SJCRH30 (cell line): ENCODE measurements at places on chromosomes 2 and 18. TPM values are rescaled to one million over a fixed set of nuclear protein-coding genes. Genes with fewer than 3 reads are reported as not detected.

The UCN gene
- 0.32 and 1.6 TPM in 2 replicates for total RNA-seq

GRCh38 chr2:9613291-9613690, 17.5 kb downstream of the YWHAQ start:
- no peaks in the 10 kb centered on the region for H3K27me3 ChIP-seq
- no peak overlapping the region for H3K27ac ChIP-seq
- peaks cover 14% of the 10 kb centered on the region for H3K4me1 ChIP-seq
- H3K36me3 ChIP-seq, result peaks cover 38% of the 10 kb centered on the region

GRCh38 chr2:64582774-64583340, 58.7 kb downstream of the AFTPH start:
- no peaks in the 10 kb centered on the region for H3K27me3 ChIP-seq
- no peaks in the 10 kb centered on the region for H3K4me1 ChIP-seq
- H3K4me3 ChIP-seq, result no peak overlapping the region
- no peak for DNase-seq
- H3K27ac ChIP-seq, result no peak overlapping the region

DNA sequence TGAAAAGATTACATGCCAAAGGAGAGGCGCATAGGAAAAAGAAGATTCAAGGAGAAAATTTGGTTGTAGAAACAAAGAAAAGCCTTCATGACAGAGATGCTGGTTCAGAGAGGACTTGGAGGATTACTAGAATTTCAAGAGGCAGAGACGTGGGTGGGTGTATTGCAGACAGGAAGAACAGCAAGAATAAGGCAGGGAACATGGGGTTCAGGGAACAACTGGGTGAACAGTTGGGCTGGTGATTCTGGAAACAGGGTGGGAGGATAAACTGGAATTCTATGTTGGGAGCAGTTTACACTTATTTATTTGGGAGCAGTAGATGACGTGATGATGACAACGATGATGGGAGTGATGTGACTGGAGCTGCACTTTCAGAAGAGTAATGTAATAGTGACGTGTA, 18.4 kb upstream of the GMCL1 start:
- 0 out of 2 replicates have a peak, but pooled peaks cover 3% of the 10 kb centered on the region for H3K27me3 ChIP-seq
- no peaks in the 10 kb centered on the region for H3K36me3 ChIP-seq
- DNase-seq, result no peak
- no peak overlapping the region for H3K4me3 ChIP-seq
- no peak overlapping the region for H3K27ac ChIP-seq

DNA sequence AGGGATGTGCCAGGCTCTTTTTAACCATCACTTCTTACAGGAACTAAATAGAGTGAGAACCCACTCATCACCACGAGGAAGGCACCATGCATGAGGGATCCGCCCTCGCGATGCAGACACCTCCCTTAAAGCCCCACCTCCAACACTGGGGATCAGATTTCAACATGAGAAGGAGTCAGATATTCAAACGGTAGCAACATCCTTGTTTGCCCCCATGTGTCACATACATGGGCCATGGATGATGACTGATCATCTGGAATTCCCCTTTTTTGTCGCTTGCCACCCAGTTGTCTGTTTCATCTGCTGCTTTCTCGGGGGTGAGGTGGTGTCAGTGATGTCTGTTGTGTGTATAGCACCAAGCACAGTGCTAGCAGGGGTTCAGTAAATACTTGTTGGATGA, 57.9 kb downstream of the NCK2 start:
- no peak for DNase-seq
- no peaks in the 10 kb centered on the region for H3K27me3 ChIP-seq
- no peak overlapping the region for H3K27ac ChIP-seq
- H3K36me3 ChIP-seq, result no peaks in the 10 kb centered on the region
- H3K4me3 ChIP-seq, result no peak overlapping the region

- 0 out of 2 replicates have a peak, but pooled peaks cover 3% of the 10 kb centered on the region for H3K36me3 ChIP-seq
- H3K27ac ChIP-seq, result no peak overlapping the region
- DNase-seq, result peak; percentile 36
- H3K27me3 ChIP-seq, result no peaks in the 10 kb centered on the region
- no peak overlapping the region for H3K4me3 ChIP-seq
These were observed 151.6 kb downstream of the DTNB start for GRCh38 chr2:25521665-25522387.

The CDKL4 gene
- 0.12 and 0.25 TPM in 2 replicates for total RNA-seq

- H3K4me3 ChIP-seq, result no peak overlapping the region
- H3K27me3 ChIP-seq, result no peaks in the 10 kb centered on the region
- 0 out of 2 replicates have a peak, but pooled peaks cover 9% of the 10 kb centered on the region for H3K36me3 ChIP-seq
- DNase-seq, result no peak
- peaks cover 9% of the 10 kb centered on the region for H3K4me1 ChIP-seq
- no peak overlapping the region for H3K27ac ChIP-seq
These were observed 35.6 kb downstream of the ARL5A start for GRCh38 chr2:151792589-151792988.

GRCh38 chr2:172329774-172330671, 97.4 kb upstream of the ITGA6 start:
- no peaks in the 10 kb centered on the region for H3K36me3 ChIP-seq
- no peak overlapping the region for H3K27ac ChIP-seq
- no peak for DNase-seq
- H3K4me3 ChIP-seq, result no peak overlapping the region
- H3K27me3 ChIP-seq, result no peaks in the 10 kb centered on the region

DNA sequence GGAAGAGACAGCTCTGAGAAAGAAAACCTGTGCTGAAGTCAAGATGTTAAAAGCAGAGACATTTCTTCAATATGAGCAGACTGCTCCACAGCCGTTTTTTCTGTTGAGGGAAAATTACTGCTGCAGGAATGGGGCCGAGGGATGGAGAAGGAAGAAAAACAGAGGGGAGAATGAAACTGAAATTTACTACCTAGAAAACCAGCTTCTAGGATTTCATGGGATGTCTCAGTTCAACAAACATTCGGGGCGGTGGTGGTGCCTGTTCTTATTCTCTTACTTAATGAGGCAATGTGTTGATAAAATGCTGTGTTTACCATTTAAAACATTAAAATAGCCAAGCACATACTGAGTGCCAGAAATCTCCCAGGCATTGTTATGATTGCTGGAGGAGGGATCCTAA, 557.1 kb upstream of the MEX3C start:
- no peak for DNase-seq
- no peaks in the 10 kb centered on the region for H3K27me3 ChIP-seq
- H3K36me3 ChIP-seq, result no peaks in the 10 kb centered on the region
- no peak overlapping the region for H3K27ac ChIP-seq

- H3K4me3 ChIP-seq, result no peak overlapping the region
- H3K36me3 ChIP-seq, result peaks cover 8% of the 10 kb centered on the region
- H3K27ac ChIP-seq, result no peak overlapping the region
- no peak for DNase-seq
- no peaks in the 10 kb centered on the region for H3K27me3 ChIP-seq
These were observed 212.1 kb downstream of the DYSF start for GRCh38 chr2:71665168-71666093.

DNA sequence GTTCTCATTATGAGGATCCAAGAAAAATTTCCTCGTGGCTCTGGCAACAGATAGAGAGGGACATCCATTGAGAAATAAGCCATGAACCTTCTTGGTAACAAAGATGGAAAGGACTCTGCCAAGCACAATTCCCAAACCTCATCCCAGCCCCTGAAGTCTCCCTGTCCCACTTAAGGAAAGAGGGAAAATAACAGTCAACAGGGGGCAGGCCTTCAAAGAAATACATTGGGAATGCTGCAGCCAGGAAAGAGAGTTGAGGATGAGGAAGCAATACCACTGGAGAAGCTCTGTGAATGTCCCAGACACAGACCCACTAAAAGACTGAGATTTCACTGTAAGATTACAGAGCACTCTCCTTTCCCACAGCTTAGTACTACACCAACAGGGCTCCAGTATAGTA, 93.2 kb downstream of the CD226 start:
- H3K27me3 ChIP-seq, result no peaks in the 10 kb centered on the region
- no peaks in the 10 kb centered on the region for H3K4me1 ChIP-seq
- no peak overlapping the region for H3K27ac ChIP-seq
- H3K36me3 ChIP-seq, result no peaks in the 10 kb centered on the region
- DNase-seq, result no peak
- H3K4me3 ChIP-seq, result no peak overlapping the region

DNA sequence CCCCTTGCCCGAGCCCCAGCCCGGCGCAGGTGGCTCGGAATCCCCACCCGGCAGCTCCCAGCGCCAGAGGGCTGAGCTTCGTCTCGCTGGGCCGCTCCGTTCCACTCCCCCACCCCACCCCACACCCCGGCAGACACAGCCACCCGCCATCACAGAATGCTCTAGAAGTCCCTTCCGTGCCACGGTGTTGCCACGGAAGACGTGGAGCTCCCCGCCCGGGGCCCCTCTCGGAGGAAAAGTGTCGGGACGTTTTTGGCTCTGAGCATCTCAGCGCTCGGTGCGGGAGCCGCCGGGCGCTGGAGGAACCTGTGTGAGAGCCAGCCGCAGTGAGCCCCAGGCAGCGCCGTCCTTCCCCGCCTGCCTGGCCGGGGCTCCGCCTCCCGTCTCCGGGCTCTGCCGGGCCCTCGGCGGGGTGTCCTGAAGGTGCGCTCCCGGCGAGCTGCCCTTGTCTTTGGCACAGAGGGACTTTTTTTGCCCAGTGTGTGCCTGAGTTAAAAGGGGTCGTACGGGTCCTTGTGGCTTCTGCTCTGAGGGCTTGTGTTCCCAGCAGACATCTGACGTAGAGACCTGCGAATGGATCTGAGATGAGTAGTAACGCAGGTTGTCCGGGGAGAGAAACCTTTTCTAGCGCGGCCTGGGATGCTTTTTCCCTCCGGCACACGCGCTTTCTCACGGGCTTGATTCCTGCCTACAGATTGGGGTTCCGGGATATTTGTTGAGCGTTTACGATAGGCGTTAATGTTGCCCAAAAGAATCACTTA, 1.8 kb downstream of the ZCCHC2 start:
- no peak overlapping the region for H3K27ac ChIP-seq
- peaks cover 6% of the 10 kb centered on the region for H3K4me1 ChIP-seq
- DNase-seq, result peak; percentile 45
- no peaks in the 10 kb centered on the region for H3K27me3 ChIP-seq
- no peaks in the 10 kb centered on the region for H3K36me3 ChIP-seq
- H3K4me3 ChIP-seq, result peak overlapping the region; percentile 79

DNA sequence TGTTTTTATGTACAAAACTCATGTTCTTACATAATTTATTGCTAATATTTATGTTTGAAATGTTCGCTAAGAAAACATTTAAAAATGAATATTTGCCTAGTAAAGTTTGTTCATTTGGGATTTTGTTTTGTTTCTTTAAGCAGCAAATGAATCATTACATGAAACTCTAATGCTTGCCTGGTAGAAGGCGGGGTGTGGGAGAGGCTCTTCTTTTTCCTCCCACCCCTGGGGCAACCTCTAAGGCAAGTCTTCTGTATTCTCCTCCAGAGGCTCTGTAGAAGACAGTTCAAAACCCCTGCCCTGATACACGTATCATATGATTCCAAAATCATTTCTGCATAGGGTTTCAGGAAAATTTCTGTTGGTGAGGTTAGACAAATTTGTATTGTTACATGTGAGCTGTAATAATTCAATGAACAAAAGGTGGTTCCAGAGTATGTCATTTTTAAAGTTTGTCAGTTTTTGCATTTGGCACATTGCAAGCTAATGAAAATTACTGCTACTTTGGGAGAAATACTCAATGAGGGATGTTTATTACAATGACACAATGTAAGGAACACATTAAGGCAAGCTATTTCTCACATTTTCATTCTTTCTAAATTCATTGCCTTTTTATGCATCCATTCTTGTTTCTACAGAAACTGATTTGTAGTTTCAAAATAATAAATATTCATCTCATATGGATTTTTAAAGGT, 302.3 kb upstream of the UBE2E3 start:
- H3K4me1 ChIP-seq, result no peaks in the 10 kb centered on the region; the same call in none of the 2 replicates
- H3K27ac ChIP-seq, result no peak overlapping the region
- DNase-seq, result no peak
- H3K36me3 ChIP-seq, result no peaks in the 10 kb centered on the region
- H3K4me3 ChIP-seq, result no peak overlapping the region
- H3K27me3 ChIP-seq, result no peaks in the 10 kb centered on the region

DNA sequence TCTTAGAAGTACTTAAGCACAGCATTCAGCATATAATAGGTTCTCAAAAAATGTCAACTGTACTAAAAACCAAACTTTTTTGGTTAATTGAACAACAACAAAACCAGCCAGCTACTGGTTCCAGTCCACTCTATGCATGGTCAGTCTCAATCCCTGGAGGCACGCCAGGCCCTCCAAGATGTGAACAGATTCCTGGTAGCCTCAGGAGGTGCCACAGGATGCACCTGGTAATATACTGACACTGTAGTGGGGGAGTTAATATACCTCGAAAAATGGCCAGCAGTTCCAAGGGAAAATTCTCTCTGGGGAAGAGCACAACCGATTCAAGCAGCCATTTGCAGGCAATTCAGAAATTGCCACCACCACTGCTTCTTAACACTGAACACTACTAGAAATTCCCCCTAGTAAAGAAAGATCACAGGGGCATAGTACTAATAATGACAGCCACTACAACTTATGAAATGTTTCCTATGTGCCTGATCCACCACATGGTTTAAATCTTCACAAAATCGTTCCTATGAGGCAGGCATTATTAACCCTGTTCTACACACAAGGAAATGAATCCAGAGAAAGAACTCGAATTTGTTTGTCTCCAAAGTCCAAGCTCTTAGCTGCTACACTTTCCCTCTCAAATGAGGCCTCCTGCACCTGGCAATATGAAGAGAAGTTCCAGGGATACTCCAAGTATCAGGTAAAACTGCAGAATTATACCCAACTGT, 3.4 kb downstream of the MGAT4A start:
- 0 out of 2 replicates have a peak, but pooled peaks cover 7% of the 10 kb centered on the region for H3K27me3 ChIP-seq
- no peaks in the 10 kb centered on the region for H3K36me3 ChIP-seq
- H3K4me3 ChIP-seq, result no peak overlapping the region
- no peaks in the 10 kb centered on the region for H3K4me1 ChIP-seq
- H3K27ac ChIP-seq, result no peak overlapping the region

GRCh38 chr18:22459491-22459890, 41.8 kb upstream of the CTAGE1 start:
- no peaks in the 10 kb centered on the region for H3K36me3 ChIP-seq
- no peaks in the 10 kb centered on the region for H3K4me1 ChIP-seq
- H3K27me3 ChIP-seq, result no peaks in the 10 kb centered on the region
- no peak overlapping the region for H3K4me3 ChIP-seq
- no peak overlapping the region for H3K27ac ChIP-seq

The GALR1 gene
- total RNA-seq, result not detected in 2 replicates

- H3K27ac ChIP-seq, result no peak overlapping the region
- H3K27me3 ChIP-seq, result no peaks in the 10 kb centered on the region
- H3K36me3 ChIP-seq, result no peaks in the 10 kb centered on the region
- no peak overlapping the region for H3K4me3 ChIP-seq
- no peak for DNase-seq
These were observed 322.9 kb downstream of the GBX2 start for GRCh38 chr2:235845245-235845644.
